ENCODE measurements at places on chromosomes 11 and 22. TPM values are rescaled to one million over a fixed set of nuclear protein-coding genes. Genes with fewer than 3 reads are reported as not detected.

The PHF21B gene
- total RNA-seq, result 8.6 TPM

DNA sequence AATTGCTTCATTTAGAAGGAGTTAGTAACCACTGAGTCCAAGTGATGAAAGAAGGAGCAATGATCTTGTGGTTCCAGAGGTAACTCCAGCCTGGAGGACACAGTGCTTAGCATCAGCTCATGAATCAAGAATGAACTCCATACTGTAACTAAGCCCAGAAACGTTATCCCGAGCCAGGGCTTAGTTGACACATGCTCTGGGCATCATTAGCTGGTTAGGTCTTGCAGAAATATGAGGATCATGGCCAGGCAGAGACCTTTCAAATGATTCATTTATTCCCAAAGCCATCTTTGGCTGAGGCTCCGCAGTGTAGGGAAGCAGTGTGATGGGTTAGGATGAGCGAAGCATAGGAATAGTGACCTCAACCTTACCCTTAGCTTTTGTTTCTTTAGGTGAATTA is 277.4 kb downstream of the FAM76B start:
- DNase-seq, result no peak

DNA sequence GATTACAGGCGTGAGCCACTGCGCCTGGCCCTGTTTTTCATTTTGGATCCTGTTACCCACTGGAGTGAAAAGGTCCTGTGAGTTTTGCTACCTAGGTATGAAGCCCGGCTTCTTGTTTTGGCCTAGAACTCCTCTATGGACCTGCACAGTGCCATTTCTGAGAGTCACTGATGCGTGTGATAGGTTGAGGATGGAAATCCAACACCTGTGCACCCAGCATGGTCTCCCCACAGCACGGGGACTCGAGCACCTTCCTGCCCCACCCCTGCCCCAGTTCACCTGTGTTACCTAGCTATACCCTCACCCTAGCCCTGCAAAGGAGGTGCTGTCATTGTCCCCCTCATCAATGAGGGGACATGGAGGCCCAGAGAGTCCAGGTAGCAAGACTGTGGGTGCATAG is 5.1 kb downstream of the FBLN1 start:
- DNase-seq, result no peak

DNA sequence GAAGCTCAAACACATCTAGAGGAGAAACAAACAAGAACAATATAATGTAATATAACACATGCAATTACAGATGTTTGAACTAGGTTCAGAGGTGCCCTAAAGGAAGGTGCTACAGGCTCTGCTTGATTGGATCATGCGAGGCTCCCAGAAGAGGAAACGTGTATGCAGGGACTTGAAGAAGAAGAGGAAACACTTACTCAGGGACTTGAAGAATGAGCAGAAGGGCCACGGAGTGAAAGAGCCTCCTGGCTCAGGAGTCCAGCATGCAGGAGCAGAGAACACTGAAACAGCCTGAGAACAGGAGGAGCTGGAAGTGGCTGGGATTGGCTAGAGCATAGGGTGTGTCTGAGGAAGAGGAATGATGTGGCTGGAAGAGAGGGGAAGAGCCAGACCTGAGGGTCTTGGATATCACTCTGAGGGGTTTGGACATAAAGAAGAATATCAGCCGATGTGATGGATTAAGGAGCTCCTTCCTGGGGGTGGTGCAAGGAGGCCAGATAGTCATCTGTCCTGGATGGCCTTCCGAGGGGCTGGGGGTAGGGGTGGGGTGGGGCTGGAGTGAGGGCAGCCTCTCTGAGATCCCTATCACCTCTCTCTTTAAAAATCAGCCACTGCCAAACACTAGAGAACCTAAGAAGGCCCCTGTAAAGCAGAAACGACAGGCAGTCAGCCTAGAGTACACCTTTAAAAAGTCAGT is 16.8 kb downstream of the FZD4 start:
- DNase-seq, result no peak

GRCh38 chr22:48112687-48113521 is 1350.5 kb downstream of the TBC1D22A start:
- DNase-seq, result no peak

The GATD1 gene
- total RNA-seq, result 21.2 TPM

DNA sequence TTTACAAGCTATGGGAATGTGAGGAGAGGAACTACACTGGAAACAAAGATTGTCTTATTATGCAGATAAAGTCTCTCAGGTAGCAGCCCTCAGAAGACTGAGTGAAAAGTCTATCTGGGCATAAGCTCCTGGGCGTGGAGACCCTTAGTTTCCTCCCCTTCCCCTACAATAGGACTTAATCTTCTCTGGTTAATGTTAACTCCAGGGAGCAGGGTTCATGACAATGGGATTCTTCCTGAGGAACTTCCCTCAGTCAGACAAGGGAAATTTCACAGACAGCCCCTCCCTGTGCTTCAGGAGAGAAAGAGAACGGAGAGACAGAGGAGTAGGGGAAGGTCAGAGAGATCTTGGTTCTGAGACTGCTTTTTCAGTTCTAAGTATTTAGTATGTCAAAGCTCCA is 1428.6 kb downstream of the LRRC4C start:
- DNase-seq, result no peak

DNA sequence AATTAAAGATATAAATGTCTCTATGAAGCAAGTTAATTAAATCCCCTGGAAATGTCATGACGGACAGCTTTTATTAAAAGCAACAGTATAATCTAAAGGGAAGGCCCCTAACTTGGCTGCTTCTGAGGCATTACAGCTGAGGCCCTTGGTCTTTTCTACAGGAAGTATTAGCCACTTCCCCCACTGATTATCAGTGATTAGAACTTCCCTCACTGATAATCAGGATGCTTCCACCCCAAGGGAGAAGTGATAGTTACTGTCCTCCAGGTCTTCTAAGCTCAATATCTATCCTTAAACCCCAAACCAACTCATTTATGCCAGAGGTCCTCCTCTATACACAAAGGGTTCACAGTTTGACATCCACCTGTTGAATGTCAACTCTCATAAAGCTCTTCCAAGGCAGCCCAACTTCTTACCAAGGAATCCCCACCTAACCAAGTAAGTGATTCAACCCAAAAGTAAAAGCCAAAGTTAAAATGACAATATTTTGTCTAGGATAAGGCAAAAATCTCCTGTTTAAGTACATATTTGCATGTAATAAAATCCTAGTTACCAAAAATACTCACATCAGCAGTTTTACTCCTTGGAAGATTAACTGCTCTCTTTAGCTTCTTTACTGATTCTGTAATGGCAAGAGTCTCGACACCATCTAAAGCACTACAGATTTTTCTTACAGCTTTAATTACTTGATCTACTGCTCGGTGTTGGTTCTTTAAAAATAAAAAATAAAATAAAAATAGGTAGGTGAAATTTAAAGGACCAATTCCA is 58.6 kb upstream of the RPS13 start:
- DNase-seq, result no peak

DNA sequence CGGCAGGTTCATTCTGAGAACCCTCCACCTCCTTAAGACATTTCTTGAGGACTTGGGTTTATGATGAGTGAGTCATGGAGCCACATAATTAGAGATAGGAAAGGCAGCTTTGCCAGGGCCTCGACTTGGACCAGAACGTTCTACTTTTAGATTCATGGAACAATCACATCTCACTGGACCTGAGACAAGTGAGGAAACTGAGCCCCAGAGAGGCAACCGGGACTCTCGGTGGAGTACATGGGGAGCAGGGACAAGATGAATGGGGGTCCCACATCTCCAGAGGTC is 59.5 kb downstream of the LINC01488 start:
- DNase-seq, result no peak
